ENCODE measurements at places on chromosomes 6 and 20.

GRCh38 chr20:10253780-10254179, 35.1 kb downstream of the SNAP25 start:
- no peak for DNase-seq

GRCh38 chr20:23452776-23453175, at the start of gene CST11:
Gene CST11, minus strand, starts transcription at chr20:23452876. Its CDS starts 65 bp downstream, at chr20:23452811.
- no peak for DNase-seq

DNA sequence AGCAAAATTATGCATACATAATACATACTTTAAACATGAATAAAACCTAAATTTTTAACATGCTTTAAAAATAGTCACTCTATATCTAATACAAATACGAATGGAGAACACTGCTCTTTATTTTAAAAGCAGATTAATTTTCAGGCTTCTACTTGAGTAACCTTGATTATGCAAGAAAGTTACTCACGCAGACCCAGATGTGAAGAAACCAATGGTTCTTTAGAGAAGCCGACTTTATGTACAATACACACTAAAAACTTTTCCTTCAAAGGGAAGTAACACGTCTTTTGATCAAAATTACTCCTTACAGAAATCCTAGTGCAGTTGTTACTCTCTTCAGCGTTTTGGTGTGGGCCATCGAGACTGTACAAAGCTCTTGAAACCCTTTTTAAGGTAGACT, 136.9 kb upstream of the SLC22A16 start:
- no peak for DNase-seq

- no peak for DNase-seq
These were observed 70.8 kb downstream of the PYGB start for GRCh38 chr20:25318471-25319240.

DNA sequence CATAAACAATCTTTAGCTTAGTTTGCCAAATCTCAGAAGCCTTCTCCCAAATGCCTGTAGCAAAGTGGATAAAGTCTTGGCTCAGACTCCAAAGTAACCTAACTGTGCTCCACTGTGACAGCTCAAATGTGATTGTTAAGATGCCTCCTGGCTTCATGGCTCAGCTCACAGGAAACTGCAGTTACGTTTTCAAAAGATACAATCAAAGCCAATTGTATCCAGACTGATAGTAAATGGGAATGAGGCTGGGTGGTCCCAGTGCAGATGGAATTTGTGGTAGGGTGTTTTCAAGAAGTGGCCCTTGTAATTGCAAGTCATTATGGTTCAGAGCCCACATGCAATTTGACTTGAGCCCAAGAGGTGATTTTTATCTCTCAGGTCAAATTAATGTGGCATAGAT, 151.2 kb upstream of the TAB2 start:
- no peak for DNase-seq

- no peak for DNase-seq
These were observed 63.8 kb upstream of the CLDN20 start for GRCh38 chr6:155200012-155200411.
